GM04504 (cell line): ENCODE measurements at places on chromosomes 2 and 18.
A peak's percentile ranks its signal among the peaks of the same experiment; 100 is the strongest.

DNA sequence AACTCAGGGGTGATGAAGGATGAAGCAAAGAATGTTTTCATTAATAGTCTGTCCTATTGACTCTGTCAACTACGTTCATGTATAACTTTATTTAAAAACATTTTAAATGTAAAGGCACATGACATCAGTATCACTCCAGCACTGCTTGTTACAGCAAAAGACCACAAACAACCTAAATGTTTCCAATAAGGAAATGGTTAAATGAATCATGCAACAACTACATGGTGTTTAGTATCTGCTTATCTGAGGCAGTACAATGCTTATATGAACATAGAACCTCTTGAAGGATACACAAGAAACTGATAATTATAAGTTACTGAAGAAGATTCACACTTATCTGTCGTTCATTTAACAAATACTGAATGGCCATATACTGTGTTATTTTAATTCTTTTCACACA, 8.4 kb downstream of the BARD1 start:
- no peak for DNase-seq

DNA sequence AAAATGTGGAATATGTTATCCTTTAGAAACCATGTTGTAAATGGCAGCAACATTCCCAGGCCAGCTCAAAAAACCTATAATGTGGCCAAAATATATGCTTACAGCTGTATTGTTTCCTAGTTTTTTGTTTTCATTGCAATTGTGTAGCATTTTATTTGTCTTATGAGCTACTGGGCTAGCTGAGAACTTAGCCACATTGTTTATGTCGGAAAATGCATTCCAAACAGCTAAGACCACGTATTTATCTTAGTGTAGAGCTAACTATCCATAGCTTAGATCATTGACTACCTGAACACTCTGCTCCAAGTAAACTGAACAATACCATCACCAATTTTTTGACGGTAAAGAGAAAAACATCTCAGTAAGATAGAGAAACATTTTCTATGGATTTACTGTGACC, 38.4 kb downstream of the METAP1D start:
- no peak for DNase-seq

- DNase-seq, result no peak
These were observed 41.8 kb downstream of the TTC32 start for GRCh38 chr2:19860022-19860421.

- no peak for DNase-seq
These were observed 5.1 kb downstream of the PLA2R1 start for GRCh38 chr2:160057356-160057755.

GRCh38 chr18:62678847-62679485, 36.4 kb upstream of the PHLPP1 start:
- no peak for DNase-seq

DNA sequence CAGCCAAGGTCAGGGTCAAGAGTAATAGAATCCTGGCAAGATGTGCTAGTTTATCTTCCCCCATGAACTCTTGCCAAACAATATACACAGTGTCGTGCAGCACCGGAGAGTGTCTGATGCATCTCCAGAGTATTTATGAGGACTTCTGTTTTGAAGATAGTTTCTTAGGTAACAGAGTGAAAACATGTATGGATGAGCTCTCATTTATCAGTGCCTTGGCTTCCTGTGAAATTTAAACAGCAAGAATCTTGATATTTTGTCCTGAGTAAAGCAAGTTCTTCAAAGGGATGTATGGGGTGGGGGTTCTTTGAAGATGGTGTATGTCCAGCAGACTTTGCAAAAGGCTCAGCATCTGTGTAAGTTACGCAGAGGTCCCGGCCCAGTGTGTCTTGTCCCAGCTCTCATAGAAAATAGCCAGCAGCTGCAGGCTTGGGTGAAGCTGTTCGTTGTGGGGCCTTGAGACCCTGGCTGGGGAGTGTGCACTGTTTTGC, 361.0 kb upstream of the NT5C1B start:
- peak; percentile 63 for DNase-seq

DNA sequence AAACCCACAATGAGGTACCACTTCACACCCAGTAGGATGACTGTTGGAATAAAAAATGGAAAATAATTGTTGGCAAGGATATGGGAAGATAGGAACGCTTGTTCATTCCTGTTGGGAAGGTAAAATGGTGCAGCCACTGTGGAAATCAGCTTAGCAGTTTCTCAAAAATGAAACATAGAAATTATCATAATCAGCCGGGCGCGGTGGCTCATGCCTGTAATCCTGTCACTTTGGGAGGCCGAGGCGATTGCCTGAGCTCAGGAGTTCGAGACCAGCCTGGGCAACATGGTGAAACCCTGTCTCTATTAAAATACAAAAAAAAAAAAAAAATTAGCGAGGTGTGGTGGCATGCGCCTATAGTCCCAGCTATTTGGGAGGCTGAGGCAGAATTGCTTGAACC, 23.4 kb downstream of the AMER3 start:
- DNase-seq, result no peak

- no peak for DNase-seq
These were observed 95.4 kb downstream of the RTN4 start for GRCh38 chr2:54954705-54955357.

- peak; percentile 59 for DNase-seq
These were observed 264.0 kb downstream of the MREG start for GRCh38 chr2:215749092-215749957.

GRCh38 chr2:43358410-43359201, 132.2 kb upstream of the ZFP36L2 start:
- no peak for DNase-seq

GRCh38 chr2:8682719-8683667, 1.1 kb downstream of the ID2 start:
- no peak for DNase-seq
